ENCODE measurements at places on chromosomes 7 and 10.

DNA sequence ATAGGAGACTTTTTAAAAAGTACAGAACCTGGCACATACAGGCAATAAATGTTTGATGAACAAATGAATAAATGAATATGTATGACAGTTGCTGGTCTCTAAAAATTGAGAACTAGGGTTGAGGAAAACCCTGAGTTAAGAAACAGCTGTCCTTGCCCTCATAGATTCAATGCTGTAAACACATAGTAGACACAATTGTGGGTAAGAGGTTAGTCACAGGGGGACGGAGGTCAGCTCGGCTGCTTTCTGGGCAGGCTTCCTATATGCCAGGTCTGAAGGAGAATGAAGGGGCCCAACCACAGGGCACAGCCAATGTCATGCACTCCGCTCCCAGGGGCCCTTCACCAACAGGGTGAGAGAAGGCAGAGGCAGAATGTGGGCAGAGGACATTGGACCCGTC is 143.3 kb upstream of the RSU1 start:
- DNase-seq, result no peak

DNA sequence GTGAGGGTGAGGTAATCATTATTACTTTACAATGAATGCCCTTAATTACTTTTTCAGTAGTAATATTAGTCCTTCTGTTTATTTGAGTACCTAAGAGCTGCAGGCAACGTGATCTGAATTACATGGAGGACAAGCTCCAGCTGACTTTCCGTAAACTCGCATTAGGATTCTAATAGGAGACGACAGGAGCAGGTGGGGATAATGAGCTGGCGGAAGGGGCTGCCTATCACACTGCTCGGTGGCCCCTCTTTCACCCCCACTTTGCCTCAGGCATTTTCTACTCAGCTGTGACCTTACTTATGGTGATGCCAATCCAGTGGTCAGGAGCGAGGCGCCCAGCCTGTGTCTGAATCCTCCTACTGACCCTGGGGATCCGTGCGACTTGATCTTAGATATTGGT is at the start of gene C7orf33:
Gene C7orf33 (plus strand): TSS at position 296 of the 400 bp plus-strand sequence. CDS start 160 bp downstream, outside the sequence.
- no peak for DNase-seq

GRCh38 chr7:12085516-12085915 is 125.6 kb upstream of the TMEM106B start:
- no peak for DNase-seq

- no peak for DNase-seq
These were observed 235.7 kb downstream of the EBF3 start for GRCh38 chr10:129728246-129728820.

GRCh38 chr10:127203067-127203466 is 6.7 kb upstream of the INSYN2A start:
- no peak for DNase-seq
